Amniotic stem cell (primary cell): ENCODE measurements at places on chromosomes 2 and 18.

- no peak for DNase-seq
Observed at GRCh38 chr2:3443506-3444084, 64.1 kb downstream of the TRAPPC12 start.

- no peak for DNase-seq
Observed at GRCh38 chr2:105770149-105770548, 25.4 kb downstream of the NCK2 start.

DNA sequence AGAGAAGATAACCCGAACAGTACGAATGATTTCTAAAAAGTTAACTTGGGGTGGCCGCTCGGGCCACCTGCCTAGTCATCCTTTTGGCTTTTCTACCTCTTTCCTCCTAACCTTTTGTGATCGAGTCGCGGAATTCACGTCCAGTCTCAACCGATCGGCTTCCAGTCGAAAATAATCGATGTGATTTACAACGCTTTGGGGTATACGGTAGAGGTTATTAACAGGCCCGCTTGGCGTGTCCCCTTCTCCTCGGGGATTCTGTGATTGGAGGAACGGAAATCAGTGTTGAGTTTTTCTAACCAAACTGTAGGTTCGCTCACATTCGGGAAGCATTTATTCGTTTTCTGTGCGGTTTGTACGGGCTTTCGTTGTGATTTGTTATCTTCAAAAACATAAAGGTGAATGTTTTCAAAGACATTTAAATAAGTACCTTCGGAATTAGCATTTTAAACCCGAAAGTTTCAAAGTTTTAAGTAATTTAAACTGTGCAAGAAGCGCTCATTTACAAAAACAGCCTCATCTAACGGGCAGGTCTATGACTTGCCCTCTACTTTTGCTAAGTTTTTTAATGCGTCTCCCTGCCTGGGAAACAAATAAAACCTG is 588 bp upstream of the FOXI3 start:
- no peak for DNase-seq

- no peak for DNase-seq
Observed at GRCh38 chr2:105446501-105446900, 47.6 kb upstream of the FHL2 start.

DNA sequence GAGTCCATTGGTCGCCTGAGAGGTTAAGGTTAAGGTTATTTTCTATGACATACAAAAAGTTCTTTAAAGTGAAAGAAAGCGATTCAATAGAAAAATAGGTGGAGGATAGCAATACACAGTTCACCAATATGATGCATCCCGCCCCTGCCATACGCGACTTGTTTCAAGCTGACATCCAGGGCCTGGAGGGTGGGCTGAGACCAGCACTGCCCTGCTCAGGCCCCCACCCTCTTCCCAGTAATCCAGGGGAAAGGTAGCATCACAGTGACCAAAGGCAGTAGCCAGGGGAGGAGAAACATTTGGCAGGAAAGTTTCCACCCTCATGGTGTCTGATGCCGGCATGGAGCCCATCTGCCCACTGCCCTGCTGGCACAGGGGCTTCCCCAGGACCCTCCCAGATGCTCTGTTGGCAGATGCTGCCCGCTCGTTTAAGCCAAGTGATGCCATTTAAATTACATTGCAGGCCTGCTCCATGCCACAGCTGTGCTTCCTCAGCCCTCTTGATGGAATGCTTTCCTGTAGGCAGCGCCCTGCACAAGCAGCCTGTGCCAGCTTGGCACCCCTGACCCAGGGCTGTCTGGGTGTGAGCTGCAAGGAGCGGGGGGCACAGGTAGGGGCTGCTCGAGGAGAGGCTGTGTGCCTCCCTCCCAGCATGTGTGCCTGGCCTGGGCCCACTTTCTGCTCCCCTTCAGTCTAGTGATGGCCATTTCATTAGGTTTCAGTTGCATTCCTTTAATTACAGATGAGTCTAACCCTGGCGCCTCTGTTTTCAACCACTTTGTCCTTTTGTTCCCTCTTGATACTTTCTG is 10.7 kb upstream of the ANO7 start:
- no peak for DNase-seq
